Myometrial cell (primary cell): ENCODE measurements at places on chromosomes 1 and 21. TPM values are rescaled to one million over a fixed set of nuclear protein-coding genes. Genes with fewer than 3 reads are reported as not detected.

The MTF1 gene
- 1.7 and 1.8 TPM in 2 replicates for total RNA-seq

The RAB42 gene
- 3.4 and 13.5 TPM in 2 replicates for total RNA-seq

The JAM2 gene
- total RNA-seq: 0.35 TPM in 1 of 2 replicates, not detected in the other

The FLG2 gene
- not detected in 2 replicates for total RNA-seq

The FHAD1 gene
- total RNA-seq: 1.6 TPM in 1 of 2 replicates, not detected in the other

The TRIM62 gene
- total RNA-seq: 3.4 and 3.7 TPM in 2 replicates

The SF3B4 gene
- 7.1 and 7.5 TPM in 2 replicates for total RNA-seq

The HCN3 gene
- total RNA-seq: under 0.01 and 1.2 TPM in 2 replicates

The THEM5 gene
- total RNA-seq: not detected in 2 replicates

The LRRC39 gene
- total RNA-seq: not detected in 2 replicates

The SLC1A7 gene
- not detected in 2 replicates for total RNA-seq
